Mammary epithelial cell (primary cell): ENCODE measurements at places on chromosomes 7 and 10. TPM values are rescaled to one million over a fixed set of nuclear protein-coding genes. Genes with fewer than 3 reads are reported as not detected.

GRCh38 chr10:121426307-121426706, 171.9 kb downstream of the FGFR2 start:
- DNase-seq: no peak

The LIPK gene
- 0.31 TPM for polyA plus RNA-seq

The DNAJC9 gene
- 32.0 TPM for polyA plus RNA-seq

GRCh38 chr7:144473908-144474307, 70.4 kb upstream of the NOBOX start:
- DNase-seq: no peak

DNA sequence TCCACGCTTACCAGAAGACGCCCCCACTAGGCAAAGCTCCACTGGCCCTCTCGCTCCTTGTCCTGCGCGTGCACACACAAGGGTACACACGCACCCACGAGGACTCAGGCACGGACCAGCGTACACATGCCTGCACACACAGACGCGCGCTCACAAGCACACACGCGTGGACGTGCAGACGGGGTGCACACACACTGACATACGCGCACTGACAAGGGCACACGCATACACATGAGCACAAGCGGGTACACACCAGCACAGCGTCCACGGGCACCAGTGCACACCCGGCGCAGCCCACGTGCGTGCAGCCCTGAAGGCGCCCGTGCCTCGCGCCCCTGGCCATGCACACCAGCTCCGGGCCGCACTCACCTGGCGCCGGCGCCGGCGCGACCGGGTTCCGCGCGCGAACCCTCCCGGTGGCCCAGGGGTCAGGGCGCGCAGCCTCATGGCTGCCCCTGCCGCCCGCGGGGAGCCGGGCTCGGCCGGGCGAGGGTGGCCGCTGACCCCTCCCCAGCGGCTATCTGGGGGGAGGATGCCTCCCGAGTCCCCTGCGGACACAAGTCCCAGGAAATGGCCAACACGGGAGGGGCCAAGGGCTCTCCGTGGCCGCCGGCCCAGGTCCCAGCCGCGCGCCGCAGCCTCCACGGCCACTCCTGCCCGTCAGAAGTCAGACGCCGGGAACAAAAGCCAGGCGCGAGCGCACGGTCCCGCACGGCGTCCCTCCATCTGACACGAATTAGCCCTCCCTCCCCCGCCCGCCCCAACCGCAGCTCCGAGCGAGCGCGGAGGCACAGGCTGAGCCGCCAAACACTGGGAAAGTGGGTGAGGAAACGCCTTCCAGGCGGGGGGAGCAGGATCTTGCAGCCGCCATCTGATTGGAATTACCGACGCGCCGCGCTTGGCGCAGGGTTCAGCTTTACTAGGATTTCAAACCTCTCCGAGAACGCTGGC, 45.0 kb downstream of the TNS3 start:
- no peak for DNase-seq

- no peak for DNase-seq
These were observed 668.3 kb upstream of the FOXK1 start for GRCh38 chr7:4013793-4014192.

The AKR1D1 gene
- not detected for polyA plus RNA-seq

The BTBD16 gene
- polyA plus RNA-seq: 0.14 TPM

The CCDC146 gene
- polyA plus RNA-seq: 0.48 TPM
